Hematopoietic multipotent progenitor cell treated with erythropoietin and hydrocortisone succinate and interleukin-3 and kit ligand, for 8 days (in vitro differentiated cells): ENCODE measurements at places on chromosomes 11 and 22.

GRCh38 chr11:13644997-13645687 is 23.3 kb upstream of the FAR1 start:
- DNase-seq, result no peak

DNA sequence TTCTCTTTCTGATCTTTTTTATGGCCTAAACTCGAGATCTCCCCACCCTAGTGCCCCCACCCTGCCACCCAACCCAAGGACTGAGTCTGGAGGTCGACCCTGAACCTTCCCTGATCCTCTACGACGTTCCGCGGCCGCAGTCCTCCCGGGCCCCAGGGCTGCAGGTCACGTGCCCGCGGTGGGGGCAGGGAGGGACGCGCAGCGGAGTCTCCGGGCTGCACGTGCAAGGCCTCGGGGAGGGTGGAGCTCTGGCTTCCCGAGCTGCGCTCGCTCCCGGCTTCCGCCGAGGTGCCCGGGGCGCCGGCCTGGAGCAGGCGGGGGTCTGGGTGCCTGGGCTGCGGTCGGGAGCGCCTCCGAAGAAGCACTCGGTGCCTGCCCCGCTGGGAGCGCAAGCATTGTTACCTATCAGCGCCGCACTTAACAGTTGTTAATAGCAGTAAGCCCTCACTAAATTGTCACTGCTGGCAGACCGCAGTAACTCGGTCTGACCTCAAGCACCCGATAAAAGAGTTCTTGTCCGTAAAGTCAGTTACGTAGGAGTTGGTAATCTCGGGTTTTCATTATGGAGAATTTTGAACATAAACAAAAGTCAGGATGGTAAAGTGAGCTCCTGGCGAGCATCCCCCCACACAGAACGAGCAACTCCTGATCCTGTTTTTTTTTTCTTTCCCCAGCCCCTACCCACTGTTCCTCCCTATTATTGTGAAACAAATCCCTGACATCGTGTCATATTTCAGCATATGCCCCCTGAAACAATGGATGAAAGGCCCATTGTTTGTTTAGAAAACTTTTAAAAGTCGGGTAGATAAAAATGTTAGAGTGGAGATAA is 69.7 kb upstream of the EP300 start:
- DNase-seq, result peak; percentile 77

DNA sequence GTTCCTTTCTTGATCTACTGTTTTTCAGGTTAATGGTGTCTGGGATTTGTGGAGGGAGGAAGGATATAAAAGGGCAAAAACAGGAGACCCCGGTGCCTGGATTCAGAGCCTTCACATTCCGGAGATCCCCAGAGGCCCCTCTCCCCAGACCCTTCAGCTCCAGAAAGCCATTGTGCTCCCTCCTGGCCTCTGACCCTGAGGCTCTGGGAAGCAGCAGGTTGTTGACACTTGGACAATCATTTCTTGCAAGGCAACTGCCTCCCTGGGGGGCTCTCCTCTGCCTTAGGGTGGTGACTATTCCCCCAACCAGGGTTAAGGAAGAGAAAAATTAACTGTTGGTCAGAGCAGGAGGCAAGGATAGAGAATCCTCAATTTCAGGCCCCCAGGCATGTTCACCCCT is 86.9 kb upstream of the NNMT start:
- no peak for DNase-seq

DNA sequence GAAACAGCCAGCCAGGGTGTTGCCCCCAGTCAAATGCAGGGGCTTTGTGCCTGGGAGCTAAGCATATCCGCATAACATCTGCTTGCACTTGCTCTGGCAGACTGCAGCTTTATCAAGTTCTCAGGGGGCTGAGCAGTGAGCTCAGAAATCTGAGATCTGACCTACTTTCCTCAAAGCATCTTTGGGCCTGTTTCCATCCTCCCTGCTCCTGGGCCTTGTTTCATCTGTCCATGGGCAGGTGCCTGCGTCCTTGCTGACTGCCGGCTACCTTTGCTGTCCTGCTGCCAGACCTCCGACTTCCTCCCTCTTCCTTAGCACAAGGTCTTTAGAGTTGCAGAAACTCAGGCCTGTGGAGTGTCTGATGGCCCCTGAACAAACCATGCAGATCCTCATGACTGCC is 131.2 kb upstream of the B3GAT1 start:
- no peak for DNase-seq

- DNase-seq, result no peak
These were observed 39.6 kb downstream of the BTBD10 start for GRCh38 chr11:13423372-13423771.

GRCh38 chr11:72233773-72234513 is 9.4 kb downstream of the INPPL1 start:
- DNase-seq, result no peak

DNA sequence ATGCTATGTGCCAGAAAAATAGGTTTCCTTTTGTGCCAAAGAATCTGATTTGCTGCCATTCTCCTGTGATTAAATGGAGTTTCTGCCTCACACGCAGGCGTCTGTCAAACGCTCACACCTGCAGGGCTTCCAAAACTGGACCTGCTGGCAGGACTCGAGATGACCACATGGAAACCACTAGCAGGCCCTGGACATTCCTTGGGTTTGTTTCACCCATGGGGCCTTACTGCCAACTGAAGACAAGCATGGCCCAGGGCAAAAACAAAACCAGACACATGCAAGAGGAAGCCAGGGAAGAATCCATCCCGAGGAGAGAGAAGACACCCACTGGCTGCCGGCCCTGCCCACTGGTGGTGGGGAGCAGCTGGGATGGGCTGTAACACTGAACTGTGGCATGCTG is 55.9 kb upstream of the MN1 start:
- DNase-seq, result no peak

DNA sequence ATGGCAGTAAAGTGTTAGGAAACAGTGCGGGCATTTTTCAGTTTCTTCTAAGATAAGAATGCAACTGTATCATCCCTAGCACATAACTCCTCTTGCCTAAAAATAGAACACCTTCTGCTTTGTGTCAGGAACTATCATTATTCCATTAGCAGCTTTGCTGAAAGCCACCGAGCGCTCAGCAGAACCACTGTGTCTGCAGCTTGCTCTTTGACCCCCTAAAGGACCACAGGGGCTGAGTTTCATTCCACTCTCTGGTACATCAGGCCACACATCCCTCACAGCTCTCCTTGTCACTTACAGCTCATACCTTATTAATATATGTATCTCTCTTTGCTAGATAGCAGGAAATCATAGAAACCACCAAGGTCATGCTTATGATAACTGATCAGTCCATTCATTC is 360.2 kb downstream of the KCNA4 start:
- no peak for DNase-seq

DNA sequence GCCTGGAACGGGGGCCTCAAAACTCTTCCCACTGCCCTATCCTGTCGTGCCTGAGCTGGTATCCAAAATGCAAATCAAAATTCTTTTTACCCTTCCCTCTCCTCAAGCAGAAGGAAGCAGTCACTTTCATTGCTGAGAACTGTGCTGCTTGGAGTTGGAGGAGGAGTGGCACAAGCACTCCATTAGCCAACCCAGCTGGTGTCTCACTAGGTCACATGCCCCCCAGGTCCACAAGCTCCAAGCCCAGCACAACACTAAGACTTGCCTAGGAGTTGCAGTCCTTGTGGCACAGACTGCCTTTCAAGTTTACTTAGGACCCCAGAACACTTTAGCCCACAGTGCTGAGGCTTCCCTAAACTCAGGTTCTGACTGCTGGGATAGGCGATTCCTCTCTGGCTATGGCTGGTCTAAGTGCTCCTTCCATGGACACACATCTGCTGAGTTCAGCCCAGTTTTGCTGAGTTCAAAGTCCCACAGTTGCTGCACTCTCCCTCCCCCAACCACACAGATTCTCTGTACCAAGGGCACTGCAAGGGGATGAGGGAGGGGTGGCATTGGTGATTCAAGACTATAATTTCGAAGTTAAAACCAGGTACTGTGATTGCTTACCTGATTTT is 68.6 kb downstream of the CHRDL2 start:
- DNase-seq, result no peak

GRCh38 chr22:21759093-21759492 is 23.5 kb upstream of the YPEL1 start:
- DNase-seq, result no peak

GRCh38 chr11:129322941-129323340 is 52.7 kb upstream of the BARX2 start:
- no peak for DNase-seq

GRCh38 chr22:18000441-18001039 is 23.8 kb downstream of the MICAL3 start:
- peak; percentile 32 for DNase-seq

DNA sequence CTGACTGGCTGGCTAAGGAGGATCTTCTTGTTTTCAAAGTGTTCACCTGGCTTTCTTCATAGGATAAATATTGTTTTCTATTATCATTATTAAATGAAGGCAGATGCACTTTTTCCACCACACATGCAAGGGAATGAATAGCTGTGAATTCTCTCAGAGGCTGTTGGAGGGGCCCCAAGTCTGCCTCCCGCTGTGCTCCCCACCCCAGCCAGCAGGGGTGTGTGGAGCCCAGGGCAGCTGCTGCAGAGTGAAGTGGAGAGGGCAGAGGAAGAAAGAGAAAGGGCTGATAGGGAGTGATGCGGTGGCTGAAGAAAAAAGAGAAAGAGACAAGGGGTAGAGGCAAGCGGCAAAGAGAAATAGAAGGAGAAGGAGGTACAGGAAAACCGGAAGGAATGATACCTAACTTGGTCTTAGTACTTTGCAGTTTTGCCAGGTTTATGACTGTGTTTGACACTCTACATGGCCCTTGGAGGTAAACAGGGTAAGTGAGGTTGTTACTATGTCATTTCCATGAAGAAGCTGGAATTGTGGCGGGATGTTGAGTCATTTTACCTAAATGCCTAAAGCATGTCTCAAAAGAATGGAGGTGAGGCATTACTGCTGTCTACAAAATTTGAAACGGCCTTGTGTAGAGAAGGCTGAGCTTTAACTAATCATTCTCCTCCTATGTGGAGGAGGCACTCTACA is 145.7 kb upstream of the B3GAT1 start:
- no peak for DNase-seq

GRCh38 chr22:41781507-41781906 is 19.0 kb upstream of the CCDC134 start:
- no peak for DNase-seq

- no peak for DNase-seq
These were observed 52.3 kb downstream of the CSF2RB start for GRCh38 chr22:36965696-36966095.
